ENCODE measurements at places on chromosomes 4 and X. TPM values are rescaled to one million over a fixed set of nuclear protein-coding genes. Genes with fewer than 3 reads are reported as not detected.
A peak's percentile ranks its signal among the peaks of the same experiment; 100 is the strongest.

GRCh38 chr4:41465146-41465761 lies 72.7 kb upstream of the LIMCH1 start:
- H3K27ac ChIP-seq = no peak overlapping the region
- H3K36me3 ChIP-seq = no peaks in the 10 kb centered on the region
- no peaks in the 10 kb centered on the region for H3K4me1 ChIP-seq
- no peak overlapping the region for H3K4me3 ChIP-seq
- no peaks in the 10 kb centered on the region for H3K27me3 ChIP-seq

DNA sequence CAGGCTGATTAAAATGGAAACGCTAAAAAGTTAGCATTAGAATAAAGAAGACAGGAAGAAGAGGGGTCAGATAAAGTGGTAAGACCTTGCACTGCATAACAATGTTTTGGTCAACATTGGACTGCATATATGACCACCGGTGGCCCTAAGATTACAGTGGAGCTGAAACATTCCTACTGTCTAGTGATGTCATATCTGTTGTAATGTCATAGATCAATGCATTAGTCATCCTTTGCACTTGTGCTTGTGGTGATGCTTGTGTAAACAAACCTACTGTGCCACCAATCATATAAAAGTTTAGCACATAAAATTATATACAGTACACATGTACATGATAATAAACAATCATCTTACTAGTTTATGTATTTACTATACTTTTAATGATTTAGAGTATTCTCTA lies 73.0 kb downstream of the TMEM165 start:
- no peak overlapping the region for H3K27ac ChIP-seq
- no peaks in the 10 kb centered on the region for H3K4me1 ChIP-seq
- H3K27me3 ChIP-seq = no peaks in the 10 kb centered on the region
- H3K36me3 ChIP-seq = no peaks in the 10 kb centered on the region
- no peak overlapping the region for H3K4me3 ChIP-seq
- peak; percentile 85 for DNase-seq

ETFDH gene
- 35.7 TPM for total RNA-seq

DUSP21 gene
- total RNA-seq = not detected

DNA sequence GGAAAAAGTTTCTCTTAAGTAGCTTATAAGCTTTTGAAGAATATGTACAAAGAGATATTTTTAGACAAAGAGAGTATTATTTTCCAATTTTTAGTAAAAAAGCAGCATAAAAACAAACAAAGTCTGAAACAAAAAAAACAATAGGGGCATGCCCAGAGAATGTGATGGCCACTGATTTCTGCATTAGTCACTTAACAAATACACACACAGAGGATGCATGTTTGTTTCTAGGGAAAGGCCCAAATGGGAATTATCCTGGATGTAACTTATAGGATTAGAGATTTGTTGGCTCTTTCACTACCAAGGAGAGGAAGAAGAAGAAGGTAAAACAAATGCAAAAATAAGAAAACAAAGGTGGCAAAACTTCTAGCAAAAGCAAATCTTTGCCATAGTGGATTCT lies 95.9 kb upstream of the SCOC start:
- no peak for DNase-seq
- no peak overlapping the region for H3K4me3 ChIP-seq
- H3K27ac ChIP-seq = no peak overlapping the region
- H3K36me3 ChIP-seq = no peaks in the 10 kb centered on the region
- no peaks in the 10 kb centered on the region for H3K27me3 ChIP-seq

PLP1 gene
- total RNA-seq = not detected

MAGEA2 gene
- not detected for total RNA-seq

ABCE1 gene
- total RNA-seq = 76.8 TPM

DNA sequence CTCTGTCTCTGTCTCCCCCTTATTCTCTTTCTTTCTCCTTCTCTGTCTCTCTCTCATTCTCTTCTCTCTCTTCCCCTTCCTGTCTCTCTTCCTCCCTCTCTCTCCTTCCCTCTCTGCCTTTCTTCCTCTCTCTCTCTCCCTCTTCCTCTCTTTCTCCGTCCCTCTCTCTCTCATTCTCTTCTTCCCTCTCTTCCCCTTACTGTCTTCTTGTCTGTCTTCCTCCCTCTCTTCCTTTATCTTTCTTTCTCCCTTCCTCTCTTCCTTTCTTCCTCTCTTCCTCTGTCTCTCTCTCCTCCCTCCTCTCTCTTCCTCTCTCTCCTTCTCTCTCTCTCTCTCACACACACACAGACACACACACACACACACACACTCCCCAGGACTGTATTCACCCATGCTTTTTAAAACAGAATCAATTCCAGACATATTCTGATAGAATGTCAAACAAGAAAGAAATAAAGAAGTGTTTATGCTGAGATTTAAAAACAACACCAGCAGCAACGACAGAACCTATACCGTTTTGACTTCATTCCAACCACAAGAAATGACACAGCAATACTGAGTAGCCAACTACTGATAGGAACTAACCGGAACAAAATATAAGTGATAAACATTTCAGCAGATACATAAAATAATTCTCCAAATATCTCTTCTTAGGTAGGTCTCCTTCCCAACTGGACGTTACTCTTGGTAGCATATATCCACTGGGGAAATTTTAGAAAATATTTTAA lies 296.7 kb downstream of the ASMT start:
- H3K36me3 ChIP-seq = no peaks in the 10 kb centered on the region
- H3K27ac ChIP-seq = no peak overlapping the region
- no peaks in the 10 kb centered on the region for H3K27me3 ChIP-seq

DNA sequence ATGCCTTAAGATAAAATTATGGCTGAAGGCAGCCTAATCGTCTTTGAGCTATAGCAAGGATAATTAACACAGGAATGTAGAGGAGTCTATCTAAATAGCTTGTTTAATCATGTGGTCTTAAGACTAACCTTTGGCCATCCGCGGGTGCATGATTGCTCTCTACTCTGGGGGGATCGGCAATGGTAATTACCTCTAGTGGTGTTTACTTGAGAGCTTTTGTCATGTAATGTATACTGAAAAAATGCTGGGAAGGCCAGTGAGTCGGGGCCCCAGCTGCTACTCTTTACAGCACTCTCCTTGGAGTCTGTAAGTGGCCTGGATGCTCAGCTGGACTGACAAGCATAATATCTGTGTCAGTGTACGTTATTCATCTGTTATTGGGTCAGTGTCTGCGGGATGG lies 65.5 kb upstream of the GNPDA2 start:
- H3K4me3 ChIP-seq = no peak overlapping the region
- no peaks in the 10 kb centered on the region for H3K27me3 ChIP-seq
- DNase-seq = no peak
- no peak overlapping the region for H3K27ac ChIP-seq
- no peaks in the 10 kb centered on the region for H3K4me1 ChIP-seq

TRPC5OS gene
- not detected for total RNA-seq

GRCh38 chr4:1296324-1297022 lies 6.8 kb downstream of the MAEA start:
- peaks cover 2% of the 10 kb centered on the region for H3K4me1 ChIP-seq
- no peak overlapping the region for H3K4me3 ChIP-seq
- H3K27me3 ChIP-seq = no peaks in the 10 kb centered on the region
- H3K36me3 ChIP-seq = peaks cover 12% of the 10 kb centered on the region
- no peak for DNase-seq

MAOB gene
- total RNA-seq = 4.6 TPM

GRCh38 chrX:132022198-132022966 lies 720 bp upstream of the STK26 start:
- no peaks in the 10 kb centered on the region for H3K36me3 ChIP-seq
- H3K4me1 ChIP-seq = no peaks in the 10 kb centered on the region
- peak overlapping the region; percentile 57 for H3K4me3 ChIP-seq
- no peak overlapping the region for H3K27ac ChIP-seq
- DNase-seq = peak; percentile 10

GLOD5 gene
- not detected for total RNA-seq

NSG1 gene
- under 0.01 TPM for total RNA-seq

FGFR3 gene
- total RNA-seq = 0.33 TPM

C4orf50 gene
- total RNA-seq = not detected

RAB41 gene
- total RNA-seq = not detected

DNA sequence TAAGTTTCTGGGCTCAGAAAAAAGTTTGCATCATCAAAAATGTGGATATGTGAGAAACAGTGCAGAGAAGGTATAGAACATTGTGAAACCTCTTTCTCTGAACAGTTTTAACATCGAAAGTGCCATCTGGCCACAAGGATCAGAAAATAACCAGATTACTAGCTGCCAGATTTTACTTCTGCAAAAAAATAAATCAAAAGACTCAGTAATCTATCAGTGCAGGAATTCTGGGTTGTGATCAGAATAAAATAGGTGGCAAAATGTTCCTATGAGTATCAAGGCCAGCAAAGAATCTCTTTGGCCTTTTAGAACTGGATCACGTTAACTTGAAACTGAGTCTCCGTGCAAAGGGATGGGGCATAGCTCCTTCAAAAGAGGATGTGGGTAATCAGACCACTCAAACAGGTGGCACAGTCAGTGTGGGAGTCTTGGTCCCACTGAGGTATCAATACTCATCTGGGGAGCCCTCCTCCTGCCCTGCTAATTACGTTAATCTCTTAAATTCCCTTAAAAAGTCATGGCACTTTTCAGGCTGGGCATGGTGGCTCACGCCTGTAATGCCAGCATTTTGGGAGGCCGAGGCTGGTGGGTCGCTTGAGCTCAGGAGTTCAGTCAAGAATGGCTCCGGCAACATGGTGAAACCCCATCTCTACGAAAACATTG lies 26.7 kb upstream of the RBM47 start:
- no peaks in the 10 kb centered on the region for H3K36me3 ChIP-seq
- no peak for DNase-seq
- no peak overlapping the region for H3K4me3 ChIP-seq
- H3K27ac ChIP-seq = no peak overlapping the region

- no peak overlapping the region for H3K4me3 ChIP-seq
- H3K4me1 ChIP-seq = peaks cover 10% of the 10 kb centered on the region
- DNase-seq = no peak
- no peaks in the 10 kb centered on the region for H3K27me3 ChIP-seq
Observed at GRCh38 chr4:53816561-53816960, 225.3 kb upstream of the LNX1 start.

DNA sequence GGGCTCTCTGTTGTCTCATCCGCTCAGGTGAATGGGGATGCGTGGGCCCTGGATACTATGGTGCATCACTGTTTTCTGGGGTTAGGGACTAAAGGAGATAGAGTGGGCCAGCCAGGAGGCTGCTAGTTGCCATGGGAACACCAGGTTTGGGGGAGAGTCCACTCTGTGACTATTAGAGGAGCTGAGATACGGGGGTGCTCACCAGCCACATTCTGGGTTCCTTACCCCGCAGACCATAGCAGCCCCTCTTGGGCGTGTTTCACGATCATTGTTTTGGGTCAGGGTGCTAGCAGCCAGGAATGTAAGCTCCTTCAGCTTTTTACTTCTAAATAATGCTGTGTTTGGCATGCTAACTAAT lies 4.6 kb downstream of the EFNB1 start:
- H3K36me3 ChIP-seq = no peaks in the 10 kb centered on the region
- H3K4me1 ChIP-seq = no peaks in the 10 kb centered on the region
- DNase-seq = no peak
- H3K27ac ChIP-seq = no peak overlapping the region
- no peak overlapping the region for H3K4me3 ChIP-seq

DNA sequence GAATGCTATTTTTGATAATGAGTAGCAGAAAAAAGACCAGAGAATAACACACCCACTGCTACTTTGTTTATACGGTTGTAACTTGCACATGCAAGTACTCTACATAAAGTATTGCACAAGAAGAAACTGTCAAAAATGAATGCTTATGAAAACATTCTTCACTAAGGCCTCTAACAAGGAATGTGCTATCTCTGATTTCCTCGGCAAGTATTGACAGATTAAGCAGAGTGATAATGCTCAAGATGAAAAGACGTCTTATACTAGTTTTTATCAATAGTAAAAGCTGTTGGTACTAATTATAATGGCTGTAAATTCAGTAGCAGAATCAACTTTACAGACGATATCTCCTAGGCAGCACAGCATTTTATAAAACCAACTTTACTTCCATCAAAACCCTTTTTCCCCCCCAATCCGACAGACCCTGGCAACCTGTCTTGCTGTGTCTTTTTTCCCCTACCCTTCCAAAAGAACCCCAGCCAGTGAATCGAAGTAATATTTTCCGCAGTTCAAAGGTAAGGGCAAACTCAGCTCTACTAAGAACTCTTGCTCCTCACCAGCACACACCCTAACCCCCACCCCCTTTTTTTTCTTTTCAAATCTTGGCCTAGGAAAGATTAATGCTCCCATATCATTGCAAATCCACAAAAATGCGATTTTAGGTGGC lies 1.5 kb downstream of the FRYL start:
- peak overlapping the region; percentile 81 for H3K27ac ChIP-seq
- DNase-seq = peak; percentile 69
- no peaks in the 10 kb centered on the region for H3K27me3 ChIP-seq
- H3K4me3 ChIP-seq = peak overlapping the region; percentile 86

SULT1E1 gene
- not detected for total RNA-seq

GRCh38 chr4:33369446-33369845 lies 2649.3 kb downstream of the PCDH7 start:
- H3K4me1 ChIP-seq = no peaks in the 10 kb centered on the region
- H3K36me3 ChIP-seq = no peaks in the 10 kb centered on the region
- DNase-seq = peak; percentile 90
- H3K27ac ChIP-seq = no peak overlapping the region
- no peak overlapping the region for H3K4me3 ChIP-seq

- DNase-seq = no peak
- no peaks in the 10 kb centered on the region for H3K36me3 ChIP-seq
- H3K27me3 ChIP-seq = no peaks in the 10 kb centered on the region
- H3K4me1 ChIP-seq = no peaks in the 10 kb centered on the region
- H3K4me3 ChIP-seq = no peak overlapping the region
- no peak overlapping the region for H3K27ac ChIP-seq
Observed at GRCh38 chr4:26003056-26003455, 89.0 kb downstream of the SMIM20 start.

- no peak for DNase-seq
- no peak overlapping the region for H3K4me3 ChIP-seq
- no peaks in the 10 kb centered on the region for H3K36me3 ChIP-seq
- no peaks in the 10 kb centered on the region for H3K4me1 ChIP-seq
Observed at GRCh38 chr4:95563638-95564337, 15.0 kb upstream of the UNC5C start.

GRCh38 chr4:76697129-76697803 lies 200.7 kb downstream of the SOWAHB start:
- H3K4me1 ChIP-seq = peaks cover 6% of the 10 kb centered on the region
- H3K4me3 ChIP-seq = no peak overlapping the region
- no peaks in the 10 kb centered on the region for H3K36me3 ChIP-seq
- DNase-seq = no peak
- H3K27me3 ChIP-seq = no peaks in the 10 kb centered on the region

FOXR2 gene
- not detected for total RNA-seq

- H3K4me3 ChIP-seq = no peak overlapping the region
- H3K27me3 ChIP-seq = no peaks in the 10 kb centered on the region
- no peak overlapping the region for H3K27ac ChIP-seq
- DNase-seq = no peak
- no peaks in the 10 kb centered on the region for H3K4me1 ChIP-seq
- H3K36me3 ChIP-seq = no peaks in the 10 kb centered on the region
Observed at GRCh38 chr4:67332627-67333026, 212.7 kb downstream of the CENPC start.

- no peak overlapping the region for H3K4me3 ChIP-seq
- no peaks in the 10 kb centered on the region for H3K4me1 ChIP-seq
Observed at GRCh38 chr4:40562208-40562607, 67.5 kb downstream of the RBM47 start.

Data from fibroblast of lung (primary cell).